Stimulated activated CD4-positive, alpha-beta T cell treated with anti-CD3 and anti-CD28 coated beads, Interleukin-12 subunit alpha, Interleukin-12 subunit beta, amount 100 ng/mL, for 48 hours (primary cell): ENCODE measurements at places on chromosomes 3 and 15.

- peak; percentile 18 for DNase-seq
Observed at GRCh38 chr3:122560680-122561079, 3.4 kb downstream of the PARP9 start.

DNA sequence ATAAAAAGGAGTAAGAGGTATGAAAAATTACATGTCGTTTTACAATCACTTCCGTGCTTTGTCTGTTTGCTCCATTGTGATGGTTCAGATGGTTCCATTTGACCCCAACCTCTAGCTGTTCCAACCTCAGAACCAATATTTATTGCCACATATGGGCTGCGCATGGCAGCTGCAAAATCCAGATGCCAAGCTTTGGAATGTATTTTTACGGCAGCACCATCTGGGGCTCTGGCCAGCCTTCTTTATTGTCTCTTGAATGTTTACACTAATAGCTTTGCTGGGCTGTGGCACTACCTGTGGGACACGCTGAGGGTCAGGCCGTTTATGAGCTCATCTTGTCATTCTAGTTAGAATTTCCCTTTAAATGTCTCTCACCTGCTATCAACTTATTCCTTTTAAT is 219.8 kb downstream of the ROBO2 start:
- no peak for DNase-seq

- no peak for DNase-seq
Observed at GRCh38 chr3:14623569-14624051, 28.0 kb upstream of the CCDC174 start.

- no peak for DNase-seq
Observed at GRCh38 chr3:13615019-13615528, 66.1 kb downstream of the FBLN2 start.

GRCh38 chr15:66946578-66947164 is 118.7 kb upstream of the SMAD3 start:
- peak; percentile 55 for DNase-seq

DNA sequence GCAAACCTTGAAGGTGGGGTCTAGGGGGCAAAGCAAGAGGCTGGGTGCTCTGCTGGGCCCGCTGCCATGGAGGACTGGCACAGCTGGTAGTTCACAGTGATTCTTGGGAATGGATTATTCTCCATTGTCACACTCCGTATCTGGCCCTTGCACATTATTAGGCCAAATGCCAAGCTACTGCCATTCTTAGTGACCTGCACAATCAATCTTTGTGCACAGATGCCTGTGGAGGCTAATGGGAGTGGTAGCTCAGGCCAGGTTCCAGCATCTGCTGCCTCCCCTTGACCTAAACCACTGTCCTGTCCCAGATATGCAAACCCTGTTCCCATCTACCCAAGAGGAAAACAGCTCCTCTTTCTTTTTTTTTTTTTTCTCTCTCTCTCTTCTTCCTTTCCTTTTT is 67.5 kb downstream of the TIPARP start:
- no peak for DNase-seq

GRCh38 chr3:113663324-113663750 is 33.1 kb downstream of the USF3 start:
- no peak for DNase-seq

DNA sequence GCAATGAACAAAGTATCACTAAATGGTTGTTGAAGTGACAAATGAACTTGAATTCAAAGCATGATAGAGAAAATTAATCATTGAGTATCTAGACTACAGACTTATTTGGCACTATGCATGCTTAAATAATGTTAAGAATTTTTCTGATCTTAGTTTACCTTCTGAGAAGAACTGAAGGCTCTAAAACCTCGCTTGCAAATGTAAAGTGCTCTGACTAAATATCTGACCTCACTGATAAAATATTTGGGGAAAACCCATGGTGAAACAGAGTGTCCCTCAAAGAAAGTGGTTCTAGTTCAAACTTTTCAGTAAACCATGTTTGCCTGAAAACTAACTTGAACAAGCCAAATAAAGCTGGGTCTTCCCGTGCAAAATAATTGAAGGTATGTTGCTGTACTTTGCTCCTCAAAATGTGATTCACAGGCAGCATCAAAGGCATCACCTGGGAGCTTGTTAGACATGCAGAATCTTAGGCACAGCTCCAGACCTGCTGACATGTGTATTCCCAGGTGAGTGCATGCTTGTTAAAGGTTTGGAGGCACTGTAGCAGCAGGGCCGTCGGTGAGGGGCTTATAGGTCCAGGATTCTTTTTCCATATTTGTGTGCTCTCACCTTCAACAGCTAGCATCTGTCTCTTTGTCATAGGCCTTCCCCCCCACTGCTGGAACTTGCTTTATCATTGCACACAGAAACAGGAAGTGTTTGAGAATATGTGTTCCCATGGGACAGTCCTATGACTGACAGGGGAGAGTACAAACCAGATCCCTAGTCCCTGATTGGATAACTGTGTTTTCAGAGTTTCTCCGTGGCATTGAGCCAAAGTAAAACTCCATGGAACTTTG is 524.2 kb upstream of the LMCD1 start:
- DNase-seq, result no peak

DNA sequence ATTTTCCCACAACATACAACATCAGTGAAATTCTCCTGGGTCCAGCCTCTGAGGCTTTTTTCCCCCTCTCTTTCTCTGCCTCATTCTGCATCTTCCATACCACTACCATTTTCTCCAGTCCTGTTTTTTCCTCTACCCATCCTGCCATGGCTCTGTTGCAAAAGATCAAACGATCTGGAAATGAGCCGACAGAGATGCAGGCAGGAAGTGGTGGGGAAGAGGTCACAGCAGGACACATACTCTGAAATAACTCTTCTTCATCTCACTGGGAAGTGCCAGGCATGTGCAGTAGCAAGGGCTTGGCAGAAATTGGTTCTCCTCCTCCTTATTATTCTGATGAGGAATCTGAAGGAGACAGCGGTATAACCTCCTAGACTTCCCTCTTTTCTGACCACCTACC is 114.3 kb downstream of the CORO2B start:
- no peak for DNase-seq

GRCh38 chr15:48984811-48985352 is 21.2 kb upstream of the SHC4 start:
- no peak for DNase-seq

- no peak for DNase-seq
Observed at GRCh38 chr3:174440253-174440701, 418.9 kb upstream of the NAALADL2 start.

DNA sequence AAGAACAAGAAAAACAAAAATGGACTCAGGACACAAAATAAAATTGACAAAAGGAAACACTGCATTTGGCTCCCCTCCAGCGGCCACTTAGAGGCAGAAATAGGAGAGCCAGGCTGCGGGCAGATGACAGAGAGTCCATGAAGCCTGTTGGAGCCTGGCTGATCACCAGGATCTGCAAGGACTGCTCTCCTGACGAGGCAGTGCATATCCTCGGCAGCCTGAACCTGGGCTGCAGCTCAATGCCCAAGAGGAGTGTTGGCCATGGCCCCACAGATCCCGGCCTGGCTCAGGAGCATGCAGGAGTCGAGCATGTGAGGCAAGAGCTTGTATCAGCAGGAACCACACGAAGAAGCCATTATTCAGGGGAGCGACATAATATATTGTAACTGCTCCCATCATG is 199.8 kb downstream of the STT3B start:
- DNase-seq, result no peak

- no peak for DNase-seq
Observed at GRCh38 chr15:59516655-59517461, 78.9 kb downstream of the FAM81A start.

DNA sequence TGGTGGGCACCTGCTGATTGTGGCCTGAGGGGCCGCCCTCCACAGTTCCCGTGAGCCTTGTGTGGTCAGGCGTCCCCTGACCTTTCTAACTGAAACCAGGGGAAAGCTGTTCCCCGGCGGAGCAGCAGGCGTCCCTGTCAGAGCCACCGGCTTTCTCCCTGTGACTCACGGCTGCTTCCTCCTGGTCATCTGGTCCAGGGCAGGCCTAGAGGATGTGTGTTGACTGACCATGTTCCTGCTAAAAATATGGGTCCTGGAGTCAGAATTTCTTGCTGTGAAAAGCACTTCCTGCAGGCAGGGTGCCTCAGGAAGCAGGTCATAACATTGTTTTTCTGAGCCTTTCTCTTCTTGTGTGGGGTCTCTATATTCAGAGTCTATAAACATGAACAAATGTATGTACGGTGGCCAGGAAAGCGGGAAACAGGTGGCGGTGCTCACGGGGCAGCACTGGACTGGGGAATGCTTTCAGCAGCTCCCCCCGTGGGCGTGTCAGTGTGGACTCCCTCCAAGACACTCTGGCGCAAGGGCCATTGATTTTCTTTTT is 38.4 kb upstream of the CGNL1 start:
- DNase-seq, result no peak

DNA sequence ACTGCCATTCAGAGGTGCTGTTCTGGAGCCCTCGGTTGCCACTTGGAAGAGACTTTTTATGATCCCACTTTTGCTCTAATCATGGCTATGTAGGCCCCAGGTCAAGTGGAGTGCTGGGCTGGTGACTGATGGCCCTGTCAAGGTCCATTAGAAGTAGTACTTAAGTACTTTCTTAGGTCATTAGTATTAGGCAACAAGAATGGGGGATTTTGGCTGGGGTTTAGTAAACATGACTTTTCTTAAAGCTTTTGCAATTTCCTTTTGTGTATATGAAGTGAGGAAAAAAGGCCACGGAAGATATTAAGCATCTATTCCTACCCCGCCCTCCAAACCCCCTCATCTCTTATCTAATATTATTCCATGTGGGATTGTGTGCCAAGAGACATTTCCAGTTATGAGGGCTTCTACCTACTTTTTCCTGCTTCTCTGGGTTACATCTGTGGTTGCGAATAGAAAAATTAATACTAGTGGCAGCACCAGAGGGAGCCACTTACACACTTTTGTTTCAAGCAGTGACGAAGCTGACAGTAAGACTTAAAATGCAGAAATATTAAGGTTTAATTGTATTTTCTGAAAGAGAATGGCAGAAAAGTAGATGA is 13.9 kb downstream of the NLGN1 start:
- no peak for DNase-seq

- DNase-seq, result no peak
Observed at GRCh38 chr3:115448851-115449250, 174.5 kb upstream of the GAP43 start.
